ENCODE measurements at places on chromosomes 4 and X.
A peak's percentile ranks its signal among the peaks of the same experiment; 100 is the strongest.

GRCh38 chr4:143477487-143477886 lies 36.0 kb upstream of the SMARCA5 start:
- no peak for DNase-seq

- no peak for DNase-seq
These were observed 66.1 kb downstream of the DCHS2 start for GRCh38 chr4:154425514-154425913.

DNA sequence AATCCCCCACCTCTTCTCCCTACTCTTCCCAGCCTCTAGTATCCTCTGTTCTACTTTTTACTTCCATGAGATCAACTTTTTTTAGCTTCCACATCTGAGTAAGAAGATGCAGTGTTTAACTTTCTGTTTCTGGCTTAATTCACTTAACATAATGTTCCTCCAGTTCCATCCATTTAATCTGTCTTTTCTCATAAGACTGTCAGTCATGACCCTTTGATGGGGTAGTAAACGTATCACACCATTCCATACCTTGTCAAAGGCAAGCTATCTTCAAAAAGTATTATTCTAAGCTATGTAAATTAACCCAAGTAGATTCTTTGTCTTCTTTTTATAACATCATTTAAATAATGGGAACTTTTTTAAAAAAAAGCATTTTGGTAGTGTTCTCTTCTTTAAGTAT lies 15.0 kb upstream of the GBA3 start:
- no peak for DNase-seq

DNA sequence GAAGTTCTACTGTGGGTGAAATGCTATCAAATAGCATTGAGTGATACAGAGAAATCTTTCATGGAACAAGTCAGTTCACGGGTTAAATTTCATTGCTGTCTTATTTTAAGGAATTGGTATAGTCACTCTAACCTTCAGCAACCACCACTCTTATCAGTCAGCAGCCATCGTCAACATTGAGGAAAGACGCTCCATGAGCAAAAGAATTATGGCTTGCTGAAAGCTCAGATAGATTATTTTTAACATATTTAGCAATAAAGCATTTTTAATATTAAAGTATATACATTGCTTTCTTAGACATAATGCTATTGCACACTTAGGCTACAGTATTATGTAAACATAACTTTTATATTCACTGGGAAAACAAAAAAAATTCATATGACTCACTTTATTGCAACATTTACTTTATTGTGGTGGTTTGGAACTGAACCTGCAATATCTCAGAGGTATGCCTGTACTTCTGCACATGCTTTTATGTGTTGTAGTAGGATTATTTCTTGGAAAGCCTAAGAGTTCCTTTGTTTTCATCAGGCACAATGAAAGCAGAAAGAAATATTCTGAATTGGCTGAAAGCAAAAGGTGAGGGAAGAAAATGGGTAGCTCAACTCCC lies 586.7 kb downstream of the GBA3 start:
- peak; percentile 69 for DNase-seq

- DNase-seq, result no peak
These were observed 455.6 kb upstream of the BOD1L1 start for GRCh38 chr4:14083150-14083549.

Data from fibroblast of pulmonary artery (primary cell).